ENCODE measurements at places on chromosomes 2 and 18.

DNA sequence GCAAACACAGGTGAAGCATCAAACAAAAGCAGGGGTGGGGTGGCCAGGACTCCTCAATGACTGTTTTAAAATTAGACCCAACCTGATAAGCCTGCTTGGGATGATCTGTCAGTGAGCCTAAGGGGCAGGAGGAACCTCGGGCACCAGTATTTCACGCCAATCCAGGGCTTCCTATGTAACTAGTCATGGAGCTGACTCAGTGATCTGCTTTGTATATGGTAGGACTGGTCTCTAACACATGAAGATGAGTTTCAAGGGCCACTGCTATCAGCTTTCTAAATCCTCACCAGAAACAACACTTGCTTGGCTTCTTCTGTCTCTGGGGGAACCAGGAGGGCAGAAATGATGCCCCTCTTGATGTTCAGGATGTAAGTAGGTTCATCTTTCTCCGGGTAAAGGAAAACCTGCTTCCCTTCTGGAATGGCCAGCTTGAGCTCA is 6.2 kb downstream of the APOB start:
- DNase-seq, result no peak

DNA sequence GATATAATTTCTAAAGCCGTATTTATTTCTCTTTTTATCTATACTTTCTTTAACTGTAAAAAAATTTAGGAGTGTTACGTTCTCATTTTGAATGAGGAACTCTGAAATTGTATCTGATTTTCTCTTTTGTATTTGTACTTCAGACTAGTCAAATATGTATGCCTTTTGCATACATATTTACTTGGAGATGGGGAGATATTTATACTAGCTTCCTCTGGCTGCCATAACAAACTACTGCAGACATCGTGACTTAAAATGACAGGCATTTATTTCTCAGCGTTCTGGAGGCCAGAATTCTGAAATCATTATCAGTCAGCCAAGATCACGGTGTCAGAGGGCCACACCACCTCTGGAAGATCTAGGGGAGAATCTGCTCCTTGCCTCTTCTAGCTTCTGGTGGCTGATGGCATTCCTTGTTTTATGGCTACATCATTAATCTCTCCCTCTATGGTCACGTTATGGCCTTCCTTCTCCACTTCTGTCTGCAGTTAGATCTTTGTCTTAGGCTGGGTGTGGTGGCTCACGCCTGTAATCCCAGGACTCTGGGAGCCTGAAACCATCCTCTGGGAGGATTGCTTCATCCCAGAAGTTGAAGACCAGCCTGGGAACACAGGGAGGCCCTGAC is 8.2 kb downstream of the LCLAT1 start:
- DNase-seq, result no peak

- DNase-seq, result no peak
These were observed 236.5 kb downstream of the CELF4 start for GRCh38 chr18:37328946-37329719.

DNA sequence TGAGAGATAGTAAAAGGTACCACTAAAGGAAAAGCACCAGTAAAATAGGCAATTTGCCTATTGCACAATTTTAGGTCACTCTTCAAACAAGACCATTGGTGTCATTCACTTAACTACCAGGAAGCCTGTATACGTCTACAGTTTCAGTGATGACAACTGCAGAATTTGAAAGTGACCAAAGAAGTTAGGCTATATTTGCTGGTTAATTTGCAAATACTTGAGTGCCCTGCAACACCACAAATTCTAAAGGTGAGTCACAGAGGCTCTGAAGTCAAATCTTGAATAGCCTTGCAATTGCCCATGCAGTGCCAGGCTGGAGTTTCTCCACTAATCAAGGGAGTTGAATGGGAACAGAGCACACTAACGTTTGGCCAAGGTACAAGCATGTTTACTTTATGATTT is 128.7 kb upstream of the CCDC68 start:
- no peak for DNase-seq

GRCh38 chr18:31486165-31486564 is 11.8 kb upstream of the DSG2 start:
- DNase-seq, result no peak

- DNase-seq, result no peak
These were observed 128.1 kb upstream of the SERTAD2 start for GRCh38 chr2:64781711-64782390.

- DNase-seq, result no peak
These were observed 1040.3 kb downstream of the SOCS6 start for GRCh38 chr18:71329114-71329513.

DNA sequence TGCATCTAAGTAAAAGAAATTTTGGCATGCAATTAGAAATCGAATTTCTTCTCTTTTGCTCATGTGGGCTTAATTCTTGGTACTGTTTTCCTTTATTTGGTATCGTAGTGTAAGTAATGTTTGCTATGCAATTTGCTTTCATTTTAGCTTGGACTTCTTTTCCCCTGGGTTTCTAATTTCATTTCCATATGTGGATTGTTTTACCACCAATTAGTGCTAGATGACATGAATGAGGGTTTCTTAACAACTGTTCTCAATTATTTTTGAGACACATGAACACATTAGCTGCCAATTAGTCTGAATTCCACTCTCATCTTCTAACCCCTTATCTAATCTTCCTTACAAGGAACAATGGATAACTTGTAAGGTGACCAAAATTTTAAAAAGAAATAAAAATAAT is 1047.2 kb upstream of the PIK3C3 start:
- DNase-seq, result no peak

GRCh38 chr2:149068996-149069888 is 30.7 kb downstream of the LYPD6B start:
- DNase-seq, result no peak

- DNase-seq, result no peak
These were observed 176.3 kb downstream of the INHBB start for GRCh38 chr2:120522151-120522751.

DNA sequence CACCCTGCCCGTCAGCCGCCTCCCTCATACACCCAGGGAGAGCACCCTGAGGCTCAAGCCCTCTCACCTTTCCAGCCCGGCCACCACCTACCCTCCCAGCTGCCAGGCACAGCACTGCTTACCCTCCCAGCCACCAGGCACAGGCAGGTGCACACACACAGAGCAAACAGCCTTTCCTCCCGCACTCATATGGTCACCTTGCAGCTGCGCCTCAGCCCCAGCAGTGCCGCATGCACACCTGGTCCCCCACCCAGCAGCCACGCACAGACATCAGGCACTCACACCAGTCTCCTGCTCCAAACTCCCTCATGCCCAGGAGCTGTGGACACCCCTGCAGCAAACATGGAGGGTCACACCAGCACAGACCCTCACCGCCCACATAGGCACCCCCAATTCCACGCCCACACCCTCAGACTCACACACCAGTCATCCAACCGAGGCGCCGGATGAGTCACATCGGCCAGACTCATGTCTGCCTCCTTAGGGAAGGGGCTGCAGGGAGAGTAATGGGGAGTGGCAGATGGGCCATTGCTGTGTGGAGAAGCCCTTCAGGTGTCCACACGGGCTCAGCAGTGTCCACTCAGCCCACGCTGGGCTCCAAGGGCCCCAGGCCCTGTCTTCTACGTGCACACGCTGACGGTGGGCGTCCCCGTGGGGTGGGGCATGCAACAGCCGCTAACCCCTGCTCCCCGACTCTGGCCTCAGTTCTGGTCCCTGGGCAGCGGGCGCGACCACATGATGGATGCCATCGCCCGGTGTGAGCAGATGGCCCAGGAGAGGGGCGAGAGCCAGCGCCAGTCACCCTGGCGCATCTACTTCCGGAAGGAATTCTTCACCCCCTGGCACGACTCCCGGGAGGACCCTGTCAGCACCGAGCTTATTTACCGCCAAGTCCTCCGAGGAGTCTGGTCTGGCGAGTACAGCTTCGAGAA is 22.3 kb upstream of the GPR17 start:
- DNase-seq, result no peak

DNA sequence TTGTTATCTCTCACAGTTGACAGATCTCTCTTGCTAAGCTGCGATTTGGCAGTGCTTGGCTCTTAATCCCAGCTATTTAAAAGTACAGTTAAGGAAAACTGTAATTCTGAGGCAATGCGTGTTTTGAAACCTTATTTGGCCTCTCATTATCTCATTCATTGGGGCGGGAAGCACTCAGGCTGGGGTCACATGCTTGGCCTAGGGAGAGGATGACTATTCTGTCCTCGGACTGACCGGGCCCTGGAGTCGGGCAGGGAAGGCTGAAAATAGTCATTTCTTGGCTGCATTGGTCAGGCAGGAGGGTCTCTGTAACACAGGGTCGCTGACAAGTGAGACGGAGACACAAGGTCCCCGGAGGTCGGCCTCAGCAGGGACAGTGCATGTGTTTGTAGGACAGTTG is 20.2 kb upstream of the EMILIN2 start:
- DNase-seq, result no peak

GRCh38 chr2:217732992-217733391 is 269.8 kb downstream of the TNS1 start:
- DNase-seq, result no peak

DNA sequence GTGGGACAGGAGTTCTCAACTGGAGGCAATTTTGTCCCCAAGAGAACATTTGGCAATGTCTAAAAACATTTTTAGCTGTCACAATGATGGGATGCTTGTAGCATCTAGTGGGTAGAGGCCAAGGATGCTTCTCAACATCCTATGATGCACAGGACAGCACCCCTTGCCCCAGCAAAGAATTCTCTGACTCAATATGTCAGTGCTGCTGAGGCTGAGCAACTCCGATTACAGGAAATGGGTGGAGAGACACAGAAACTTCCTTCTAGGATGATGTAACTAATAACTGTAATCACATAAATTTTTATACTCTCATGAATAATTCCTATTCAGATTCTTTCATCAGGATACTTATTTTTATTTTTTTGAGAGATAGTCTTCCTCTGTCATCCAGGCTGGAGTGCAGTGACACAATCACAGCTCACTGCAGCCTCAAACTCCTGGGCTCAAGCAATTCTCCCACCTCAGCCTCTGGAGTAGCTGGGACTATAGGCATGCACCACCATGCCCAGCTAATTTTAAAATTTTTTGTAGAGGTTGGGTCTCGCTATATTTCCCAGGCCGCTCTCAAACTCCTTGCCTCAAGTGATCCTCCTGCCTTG is 120.3 kb upstream of the ACAA2 start:
- no peak for DNase-seq

DNA sequence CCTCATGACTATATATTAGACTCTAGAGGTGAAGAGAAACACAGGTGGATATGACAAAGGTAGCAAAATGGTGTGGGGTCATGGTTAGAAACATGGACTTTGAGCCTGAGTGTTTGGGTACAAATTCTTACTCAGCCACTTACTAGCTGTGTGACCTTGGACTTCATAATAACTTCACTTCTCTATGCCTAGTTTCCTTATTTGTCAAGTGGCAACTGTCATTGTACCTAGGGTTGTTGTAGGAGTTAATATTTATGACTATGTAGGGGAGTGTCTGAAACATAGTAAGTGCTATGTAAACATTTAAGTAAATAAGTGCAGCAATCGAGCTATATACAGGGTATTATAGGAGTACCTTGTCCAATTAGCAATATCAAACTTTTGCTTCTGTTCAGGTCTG is 49.7 kb upstream of the RAPH1 start:
- DNase-seq, result no peak

DNA sequence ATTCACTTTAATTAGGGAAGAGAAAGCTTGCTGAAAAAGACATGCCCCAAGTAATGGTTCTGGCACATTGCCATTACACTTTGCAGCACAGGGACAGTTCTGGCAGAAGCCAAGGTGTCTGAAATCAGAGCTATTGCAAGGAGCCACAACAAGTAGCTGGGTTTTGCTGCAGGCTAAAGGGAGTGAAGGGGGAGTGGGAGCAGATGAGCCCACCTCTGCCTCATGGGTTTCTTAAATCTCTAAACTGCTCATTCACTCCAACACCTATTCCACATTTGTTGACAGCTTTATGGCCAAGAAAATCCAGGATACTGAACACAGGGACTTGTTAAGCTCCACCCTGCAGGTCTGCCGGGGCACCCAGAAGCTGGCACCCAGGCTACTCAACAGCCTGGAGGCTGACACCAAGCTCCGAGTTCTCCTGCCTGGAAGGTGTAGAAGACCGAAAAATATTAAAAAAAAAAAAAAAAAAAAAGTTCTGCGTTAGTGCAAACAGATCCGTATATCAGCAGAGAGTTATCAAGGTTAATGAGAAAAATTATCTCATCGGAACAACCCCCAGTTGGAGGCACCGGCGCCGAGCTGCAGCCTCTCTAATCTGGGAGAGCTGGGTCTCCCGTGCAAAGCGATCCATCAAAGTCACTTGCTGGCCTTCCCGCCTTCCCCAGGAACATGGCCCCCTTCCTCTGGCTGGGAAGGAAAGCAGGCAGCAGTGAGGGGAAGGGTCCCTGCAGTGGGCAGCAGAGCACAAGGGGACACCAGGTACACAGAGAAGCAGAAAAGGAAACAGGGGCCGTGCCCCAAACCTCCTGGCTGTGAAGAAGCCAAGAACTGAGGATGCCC is 123.7 kb downstream of the HNMT start:
- no peak for DNase-seq

DNA sequence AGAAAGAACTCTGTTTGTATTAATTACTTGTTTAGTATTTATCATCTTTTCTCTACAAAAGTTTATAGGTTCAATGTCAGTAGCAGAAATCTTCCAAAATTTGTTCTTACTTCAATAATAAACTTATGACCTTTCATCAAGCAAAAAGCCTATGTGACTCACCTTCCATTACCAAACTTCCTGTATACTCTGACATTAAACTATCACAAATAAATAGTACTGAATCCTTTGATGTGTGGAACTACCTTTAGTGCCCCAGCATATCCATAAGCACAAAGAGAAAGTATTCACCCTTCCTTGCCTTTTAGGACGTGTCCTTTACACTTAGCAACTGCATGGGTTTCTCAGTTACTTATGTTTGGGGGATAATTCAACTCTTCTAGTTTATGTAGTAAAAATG is 166.0 kb downstream of the EHBP1 start:
- DNase-seq, result no peak

DNA sequence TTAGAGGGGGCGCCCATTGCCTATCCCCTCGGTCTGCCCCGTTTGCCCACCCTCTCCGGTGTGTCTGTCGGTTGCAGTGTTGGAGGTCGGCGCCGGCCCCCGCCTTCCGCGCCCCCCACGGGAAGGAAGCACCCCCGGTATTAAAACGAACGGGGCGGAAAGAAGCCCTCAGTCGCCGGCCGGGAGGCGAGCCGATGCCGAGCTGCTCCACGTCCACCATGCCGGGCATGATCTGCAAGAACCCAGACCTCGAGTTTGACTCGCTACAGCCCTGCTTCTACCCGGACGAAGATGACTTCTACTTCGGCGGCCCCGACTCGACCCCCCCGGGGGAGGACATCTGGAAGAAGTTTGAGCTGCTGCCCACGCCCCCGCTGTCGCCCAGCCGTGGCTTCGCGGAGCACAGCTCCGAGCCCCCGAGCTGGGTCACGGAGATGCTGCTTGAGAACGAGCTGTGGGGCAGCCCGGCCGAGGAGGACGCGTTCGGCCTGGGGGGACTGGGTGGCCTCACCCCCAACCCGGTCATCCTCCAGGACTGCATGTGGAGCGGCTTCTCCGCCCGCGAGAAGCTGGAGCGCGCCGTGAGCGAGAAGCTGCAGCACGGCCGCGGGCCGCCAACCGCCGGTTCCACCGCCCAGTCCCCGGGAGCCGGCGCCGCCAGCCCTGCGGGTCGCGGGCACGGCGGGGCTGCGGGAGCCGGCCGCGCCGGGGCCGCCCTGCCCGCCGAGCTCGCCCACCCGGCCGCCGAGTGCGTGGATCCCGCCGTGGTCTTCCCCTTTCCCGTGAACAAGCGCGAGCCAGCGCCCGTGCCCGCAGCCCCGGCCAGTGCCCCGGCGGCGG is 1.7 kb downstream of the MYCN start:
- DNase-seq, result peak; percentile 15

GRCh38 chr18:3790703-3791102 is 340.7 kb downstream of the TGIF1 start:
- DNase-seq, result peak; percentile 18
